Lower leg skin (tissue), 4 donors: ENCODE measurements at places on chromosomes 5 and 9.

DNA sequence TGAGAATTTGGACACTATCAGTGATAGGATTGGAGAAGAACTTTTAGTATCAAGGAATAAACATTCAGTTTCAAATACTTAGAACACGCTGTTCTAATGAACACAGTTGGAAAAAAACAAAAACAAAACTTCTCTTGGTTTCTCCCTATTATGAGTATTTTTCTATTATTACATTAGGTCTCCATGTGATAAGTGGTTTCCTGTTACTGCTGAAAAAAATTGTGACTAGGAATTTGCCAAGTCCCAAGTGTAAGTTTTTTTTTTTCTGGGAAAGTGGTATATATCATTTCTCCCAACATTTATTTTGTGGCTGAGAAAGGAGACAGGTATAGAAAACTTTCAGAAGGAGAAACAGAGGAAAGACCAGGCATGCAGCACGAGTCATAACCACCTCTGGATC, 41.1 kb downstream of the PCSK1 start:
- no peak for DNase-seq

- no peak for DNase-seq
Measured at GRCh38 chr5:179769271-179769670, 24.5 kb upstream of the LTC4S start.

DNA sequence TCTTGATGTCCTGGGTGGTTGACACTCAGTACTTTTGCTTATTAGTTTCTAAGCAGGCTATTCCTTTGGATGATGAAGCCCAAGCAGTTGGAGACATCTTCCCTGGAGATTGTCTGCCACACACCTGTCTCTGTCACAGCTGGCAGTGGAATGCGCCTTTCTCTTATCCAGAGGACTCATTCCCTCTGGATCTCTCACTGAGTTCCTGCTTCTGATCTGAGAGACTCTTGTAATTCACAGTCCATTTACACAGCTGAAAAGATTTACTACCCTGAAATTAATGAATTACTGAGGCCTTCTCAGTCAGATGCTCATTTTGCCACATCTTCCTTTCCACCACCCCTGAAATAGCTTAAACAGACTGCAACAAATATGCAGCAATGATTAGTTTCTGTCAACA, 15.9 kb downstream of the TAL2 start:
- no peak for DNase-seq

DNA sequence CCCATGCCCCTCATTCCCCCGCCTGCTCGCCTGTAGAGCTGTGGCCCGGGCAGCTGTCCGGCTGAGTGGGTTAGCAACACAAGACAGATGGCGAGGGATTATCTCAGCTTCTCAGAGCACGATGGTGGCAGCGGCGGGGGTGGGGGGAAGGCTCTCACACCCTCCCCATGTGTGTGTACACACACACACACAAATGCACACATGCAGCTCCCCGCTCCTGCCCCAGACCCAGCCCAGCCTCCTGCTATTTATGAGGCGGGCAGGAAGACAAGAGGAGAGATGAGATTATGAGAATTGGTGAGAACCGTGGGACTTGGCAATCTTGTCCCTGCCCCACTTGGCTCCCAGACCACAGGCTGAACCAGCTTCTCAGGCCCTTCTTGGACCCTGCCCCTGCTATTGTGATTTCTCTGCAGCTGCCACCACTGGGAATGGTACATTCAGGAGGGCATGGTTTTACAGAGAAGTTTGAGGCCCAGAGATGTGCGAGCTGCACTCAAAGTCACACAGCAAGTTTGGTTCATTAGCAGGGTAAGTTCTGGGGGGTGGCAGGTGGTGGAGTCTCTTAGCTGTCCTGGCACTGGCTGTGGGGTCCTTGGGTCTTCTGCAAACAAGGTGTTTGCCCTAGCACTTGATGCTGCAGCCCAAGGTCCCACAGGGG, 51.0 kb upstream of the PSD2 start:
- no peak for DNase-seq

DNA sequence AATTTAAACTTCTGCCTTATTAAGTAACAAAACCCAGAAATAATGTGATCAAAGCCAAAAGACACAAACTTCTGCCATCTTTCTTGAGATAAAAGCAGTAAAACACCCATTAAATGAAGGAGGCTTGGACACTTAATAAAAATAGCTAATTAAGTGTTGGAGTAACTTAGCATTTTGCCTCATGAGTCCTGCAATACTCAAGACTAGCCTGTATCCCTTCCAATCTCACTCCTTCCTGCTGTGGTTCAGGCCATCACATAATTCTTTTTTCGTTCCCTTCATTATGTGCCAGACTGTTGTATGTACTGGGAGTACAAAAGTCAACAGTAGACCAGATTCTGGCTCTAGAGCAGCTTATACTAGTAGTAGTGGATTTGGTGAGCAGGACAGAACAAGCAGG, 250.2 kb downstream of the NFIB start:
- DNase-seq = no peak

DNA sequence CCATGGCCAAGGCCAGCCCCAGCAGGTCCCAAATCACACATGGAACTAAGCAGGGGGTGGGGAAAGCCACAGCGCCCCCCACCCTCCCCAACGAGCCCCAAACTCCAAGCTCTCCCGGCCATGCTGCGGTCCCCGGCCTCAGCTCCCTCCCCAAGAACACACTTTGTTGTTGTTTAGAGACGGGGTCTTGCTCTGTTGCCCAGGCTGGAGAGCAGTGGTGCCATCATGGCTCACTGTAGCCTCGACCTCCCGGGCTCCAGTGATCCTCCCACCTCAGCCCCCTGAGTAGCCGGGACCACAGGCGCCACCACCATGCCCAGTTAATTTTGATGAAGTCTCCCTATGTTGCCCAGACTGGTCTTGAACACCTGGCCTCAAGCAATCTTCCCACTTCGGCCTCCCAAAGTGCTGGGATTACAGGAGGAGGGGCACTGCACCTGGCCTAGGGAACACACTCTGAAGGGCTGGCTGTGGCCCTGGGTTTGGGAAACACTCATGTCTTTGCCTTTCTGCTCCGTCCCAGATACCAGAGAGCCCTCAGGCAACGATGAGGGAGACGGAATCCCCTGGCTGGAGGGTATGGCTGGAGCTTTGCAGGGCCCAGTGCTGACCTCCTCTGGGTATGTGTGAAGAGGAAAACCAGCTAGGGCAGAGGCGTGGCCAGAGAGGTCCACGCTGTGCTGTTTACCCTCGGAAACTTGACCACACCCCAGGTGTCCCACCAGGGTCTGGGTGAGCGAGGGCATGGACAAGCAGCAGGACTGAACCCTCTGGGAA, 53.2 kb upstream of the UBAC1 start:
- no peak for DNase-seq

- DNase-seq = no peak
Measured at GRCh38 chr9:97717866-97718265, 20.7 kb upstream of the XPA start.

DNA sequence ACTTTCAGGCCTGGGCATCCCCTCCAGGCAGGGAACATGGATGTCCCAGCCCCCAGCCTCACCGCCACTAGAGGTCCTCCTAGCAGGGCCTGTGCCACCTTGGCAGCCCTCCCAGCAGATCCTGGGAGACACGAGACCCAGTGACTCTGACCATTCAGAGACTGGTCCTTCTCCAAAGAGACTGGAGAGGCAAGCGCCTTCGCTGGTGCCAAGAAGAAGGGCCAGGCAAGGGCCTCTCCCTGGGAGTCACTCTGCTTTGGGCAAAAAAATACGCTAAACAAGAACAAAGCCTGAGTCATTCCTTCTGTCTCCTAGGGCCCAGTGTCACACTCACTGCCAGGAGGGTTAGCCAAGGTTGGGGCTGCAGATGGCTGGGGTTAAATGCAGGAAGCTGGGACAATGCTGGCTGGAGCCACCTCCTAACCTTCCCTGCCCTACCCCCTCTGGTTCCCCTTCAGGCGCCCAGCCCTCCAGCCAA, 35.3 kb upstream of the SMIM23 start:
- no peak for DNase-seq

- no peak for DNase-seq
Measured at GRCh38 chr9:18893046-18893445, 140.0 kb downstream of the SAXO1 start.

DNA sequence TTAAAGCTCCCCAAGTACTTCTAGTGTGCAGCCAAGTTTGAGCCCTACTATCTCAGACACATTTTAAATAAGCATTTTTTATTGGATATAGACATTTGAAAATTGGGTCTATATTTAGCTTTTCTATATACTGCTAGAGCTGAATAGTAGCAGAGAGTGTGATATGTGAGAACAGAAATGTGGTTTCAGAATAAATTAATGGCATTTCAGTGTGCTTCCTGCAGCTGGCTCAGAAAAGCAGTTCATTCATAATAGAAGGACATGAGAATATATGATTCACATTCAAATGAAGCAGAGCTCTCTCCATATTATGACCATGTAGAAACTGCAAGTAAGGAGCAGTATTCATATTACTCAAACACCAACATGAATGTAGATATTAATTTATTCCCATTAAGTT, 464.0 kb downstream of the PTPRD start:
- DNase-seq = no peak
